ENCODE measurements at places on chromosomes 1 and 21.

- no peak for DNase-seq
Measured at GRCh38 chr1:51754666-51755065, 123.9 kb downstream of the NRDC start.

GRCh38 chr1:167674156-167674555 lies 44.1 kb downstream of the RCSD1 start:
- no peak for DNase-seq

DNA sequence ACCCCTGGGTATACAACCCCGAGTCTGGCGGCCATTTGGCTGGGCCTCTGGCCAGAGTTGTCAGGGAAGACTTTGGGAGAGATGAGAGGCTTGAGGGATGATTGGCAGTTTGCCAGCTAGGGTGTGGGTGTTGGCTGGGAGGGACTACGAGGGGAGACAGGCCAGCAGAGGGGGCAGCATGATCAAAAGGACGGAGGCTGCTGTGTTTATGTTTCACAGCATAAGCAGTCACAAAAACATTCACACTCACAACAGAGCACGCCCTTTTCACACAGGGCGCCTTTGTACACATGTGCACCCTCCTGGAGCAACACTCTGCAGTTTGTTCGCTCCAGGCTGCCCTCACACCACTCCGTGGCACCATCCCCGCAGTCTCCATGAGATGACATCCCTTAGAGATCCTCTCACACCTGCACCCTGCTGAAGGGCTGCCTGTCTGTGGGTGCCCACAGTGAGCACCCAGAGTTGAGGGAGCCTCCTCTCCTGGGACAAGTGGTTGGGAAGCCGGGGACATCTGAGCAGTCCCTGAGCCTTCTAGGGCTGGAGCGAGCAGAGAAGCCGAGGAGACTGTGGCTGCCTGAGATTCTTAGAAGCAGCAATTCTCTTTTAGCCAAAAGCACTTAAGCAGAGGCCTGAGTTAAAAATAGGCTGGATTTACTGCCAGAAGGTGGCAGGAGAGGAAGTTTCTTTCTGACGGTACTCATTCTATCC lies 15.4 kb downstream of the EFNA3 start:
- peak; percentile 23 for DNase-seq

- no peak for DNase-seq
Measured at GRCh38 chr1:244548558-244549115, 87.6 kb downstream of the CATSPERE start.

DNA sequence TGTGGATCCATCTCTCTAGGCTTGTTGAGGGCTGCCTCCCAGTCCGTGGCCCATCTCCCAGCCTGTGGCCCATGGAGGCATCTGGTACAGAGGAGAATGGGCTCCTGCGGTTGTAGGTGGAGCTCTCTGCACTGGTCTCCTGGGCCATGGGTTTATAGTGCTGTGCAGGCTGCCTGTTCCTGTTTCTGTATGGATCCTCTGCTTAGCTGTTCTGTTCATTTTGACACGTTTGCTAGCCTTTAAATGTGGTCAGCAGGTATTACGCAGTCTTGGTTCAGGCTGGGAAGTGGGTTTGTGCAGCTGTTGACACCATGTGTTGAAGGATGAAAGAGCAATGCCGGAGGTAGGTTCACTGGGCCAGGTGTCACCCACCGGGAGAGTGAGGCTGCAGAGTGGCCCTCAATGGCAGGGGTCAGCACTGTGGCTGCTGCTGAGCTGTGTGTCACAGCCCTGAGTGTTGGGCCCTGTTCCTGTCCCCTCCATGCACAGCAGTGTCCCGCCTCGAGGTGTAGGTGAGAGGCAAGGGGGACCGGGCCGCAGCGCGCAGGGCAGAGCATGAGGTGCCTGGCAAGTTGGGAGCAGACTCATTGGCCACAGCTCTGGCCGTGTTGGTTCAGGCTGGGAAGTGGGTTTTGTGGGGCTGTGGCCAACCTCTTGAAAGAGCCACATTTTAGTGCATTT lies 39.0 kb downstream of the SNAP47 start:
- no peak for DNase-seq

GRCh38 chr1:176925223-176925622 lies 239.3 kb downstream of the ASTN1 start:
- DNase-seq: no peak

- no peak for DNase-seq
Measured at GRCh38 chr1:14660801-14661200, 62.3 kb downstream of the KAZN start.

DNA sequence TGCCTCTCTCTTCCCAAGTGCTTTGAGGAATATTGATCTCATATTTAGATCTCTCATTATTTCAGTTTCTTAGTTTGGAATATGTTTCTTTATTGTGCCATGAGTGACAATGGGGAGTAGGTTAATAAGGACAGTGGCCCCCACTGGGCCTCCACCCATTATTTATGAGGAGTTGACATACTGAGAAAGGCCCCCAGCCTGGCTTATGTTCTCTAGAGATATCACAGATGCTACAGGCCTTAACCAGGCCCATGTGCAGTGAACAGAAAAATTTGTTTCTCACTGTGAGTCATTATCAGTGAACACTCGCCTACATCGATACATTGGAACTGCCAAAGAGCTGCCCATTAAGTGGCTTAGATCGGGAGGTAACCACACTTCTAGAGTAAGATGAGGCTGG lies 35.7 kb upstream of the SYT6 start:
- no peak for DNase-seq

DNA sequence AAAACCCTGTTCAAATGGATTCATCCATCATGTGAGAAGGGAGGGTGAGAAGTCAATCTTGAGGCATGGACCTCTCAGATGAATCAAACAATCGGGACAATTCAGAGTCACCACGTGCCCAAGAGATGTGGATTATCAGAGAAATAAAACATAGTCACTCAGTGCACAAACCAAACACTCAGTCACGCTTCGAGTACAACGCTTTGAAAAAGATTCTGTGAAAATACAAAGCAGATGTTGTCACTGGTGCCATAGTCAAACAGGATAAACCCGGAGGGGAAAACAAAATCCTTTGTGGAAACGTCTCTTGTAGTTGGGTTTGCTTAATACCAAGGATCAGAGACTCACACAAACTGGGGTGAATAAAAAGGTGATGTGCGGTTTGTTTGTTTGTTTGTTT lies 188.4 kb downstream of the RRAGC start:
- DNase-seq: no peak

GRCh38 chr1:245051349-245052221 lies 103.2 kb upstream of the KIF26B start:
- no peak for DNase-seq

DNA sequence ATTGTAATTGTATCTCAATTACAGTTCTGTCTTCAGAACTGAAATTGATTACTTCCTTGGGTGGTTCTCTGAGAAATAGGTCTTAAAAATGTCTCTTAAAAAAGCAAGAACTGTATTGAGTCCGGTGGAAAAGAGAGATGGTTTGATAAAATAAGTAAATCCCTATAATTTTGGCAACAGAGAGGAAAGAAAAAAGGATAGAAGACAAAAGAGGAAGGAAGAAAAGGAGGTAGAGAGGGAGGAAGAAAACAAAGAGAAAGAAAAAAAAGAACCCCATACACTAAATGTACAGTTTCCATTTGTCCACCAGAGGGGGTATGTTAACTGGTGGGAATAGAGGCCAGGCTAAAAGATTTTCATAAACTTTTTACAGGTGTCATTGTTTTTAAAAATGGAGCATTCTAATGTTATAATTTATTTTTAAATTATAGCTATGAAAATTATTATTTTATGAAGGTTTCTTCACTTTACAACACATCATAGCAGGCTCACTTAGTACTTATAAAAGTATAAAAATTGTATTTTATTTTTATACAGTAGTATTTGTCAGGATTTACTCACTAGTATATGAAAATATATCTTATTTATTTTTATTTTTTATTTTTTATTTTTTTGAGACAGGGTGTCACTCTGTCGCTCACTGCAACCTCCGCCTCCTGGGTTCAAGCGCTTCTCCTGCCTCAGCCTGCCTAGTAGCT lies 2.1 kb upstream of the UBE2T start:
- DNase-seq: peak; percentile 59

DNA sequence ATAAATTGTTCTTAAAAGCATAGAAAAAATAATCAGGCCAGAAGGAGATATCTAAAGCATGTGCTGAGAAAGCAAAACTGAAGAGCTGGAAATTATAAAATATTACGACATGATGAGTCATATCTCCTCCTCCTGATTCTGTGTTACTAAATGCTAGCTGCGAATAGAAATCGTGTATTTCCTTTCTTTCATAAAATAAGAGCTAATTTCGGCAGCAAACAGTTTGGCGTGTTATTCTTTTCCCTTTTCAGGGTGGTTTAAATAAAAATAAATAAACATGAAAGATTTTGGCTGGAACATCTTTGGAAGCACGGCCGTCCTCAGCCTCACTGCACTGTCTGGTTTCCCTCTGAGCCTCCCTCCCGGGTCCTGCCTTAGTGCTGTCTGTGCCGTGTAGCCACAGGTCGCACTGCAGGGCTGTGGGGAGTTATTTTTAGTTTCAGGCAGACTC lies 56.0 kb downstream of the ADARB1 start:
- no peak for DNase-seq

DNA sequence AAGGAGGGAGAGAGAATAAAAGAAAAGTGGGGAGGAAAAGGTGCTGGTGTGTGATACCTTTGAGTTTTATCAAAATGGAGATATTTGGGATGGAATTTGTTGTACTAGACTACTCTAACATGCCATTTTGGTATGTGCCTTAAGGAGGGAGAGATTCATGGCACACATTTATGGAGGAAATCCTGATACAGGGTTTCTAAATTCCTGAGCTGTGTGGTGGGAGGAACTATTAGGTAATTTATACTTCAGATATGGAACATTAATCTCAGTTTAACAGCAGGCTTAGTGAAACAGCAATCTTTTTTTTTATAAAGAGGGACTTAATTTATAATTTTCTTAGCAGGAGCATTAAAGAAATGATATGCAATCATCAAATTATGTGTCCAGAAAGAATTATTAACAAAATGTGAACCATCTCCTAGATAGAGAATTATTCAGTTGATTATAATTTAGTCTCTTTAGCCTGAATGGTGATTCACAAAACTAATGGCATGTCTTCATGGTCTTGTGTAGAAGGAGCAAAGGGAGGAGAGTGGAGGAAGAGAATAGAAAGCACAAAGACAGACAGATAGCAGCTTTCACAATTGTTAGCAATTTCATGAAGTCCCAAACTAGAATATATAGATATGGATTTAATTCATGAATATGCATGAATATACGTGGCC lies 301.6 kb downstream of the HLX start:
- DNase-seq: no peak

GRCh38 chr1:26986658-26987057 lies 6.8 kb upstream of the TRNP1 start:
- no peak for DNase-seq

DNA sequence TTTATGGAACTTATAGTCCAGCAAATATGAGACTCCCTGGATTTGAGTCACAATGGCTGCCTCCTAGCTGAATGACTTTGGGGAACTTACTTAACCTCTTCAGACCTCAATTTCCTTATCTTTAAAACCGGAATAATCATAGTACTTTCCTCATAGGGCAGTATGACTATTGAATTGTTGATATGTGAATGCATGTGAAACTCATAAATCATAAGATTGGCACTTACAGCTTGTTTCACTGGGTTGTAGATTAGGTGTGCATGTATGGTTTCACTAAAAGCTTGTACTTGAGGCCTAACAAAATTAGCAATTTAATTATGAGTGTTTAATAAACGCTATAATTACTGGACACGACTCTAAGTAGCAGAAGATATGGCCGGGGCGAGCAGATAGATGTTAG lies 72.5 kb downstream of the ST6GALNAC5 start:
- DNase-seq: no peak

- DNase-seq: no peak
Measured at GRCh38 chr1:204319027-204319426, 40.7 kb downstream of the PLEKHA6 start.

GRCh38 chr1:94858276-94858675 lies 38.1 kb downstream of the SLC44A3 start:
- DNase-seq: no peak

DNA sequence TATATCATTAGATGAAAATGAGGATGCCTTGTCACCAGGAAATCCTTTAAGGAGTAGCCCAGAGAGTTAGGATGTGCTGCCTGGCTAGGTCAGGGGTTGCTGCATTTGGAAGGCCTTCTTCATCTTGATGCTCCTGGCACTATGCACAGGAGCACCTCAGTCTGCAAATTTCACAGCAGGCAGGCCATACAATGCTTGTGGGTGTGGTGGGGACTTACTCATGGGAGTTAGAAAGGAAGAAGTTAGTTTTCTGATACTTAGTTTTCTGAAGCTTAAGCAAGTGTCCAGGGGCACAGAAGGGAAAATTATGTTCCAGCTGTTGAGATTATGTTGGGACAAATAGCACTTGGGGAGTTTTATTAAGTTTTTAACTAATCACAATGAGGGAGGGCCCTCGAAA lies 11.4 kb downstream of the HLX start:
- no peak for DNase-seq

- DNase-seq: no peak
Measured at GRCh38 chr1:51946300-51946699, 44.2 kb downstream of the RAB3B start.

DNA sequence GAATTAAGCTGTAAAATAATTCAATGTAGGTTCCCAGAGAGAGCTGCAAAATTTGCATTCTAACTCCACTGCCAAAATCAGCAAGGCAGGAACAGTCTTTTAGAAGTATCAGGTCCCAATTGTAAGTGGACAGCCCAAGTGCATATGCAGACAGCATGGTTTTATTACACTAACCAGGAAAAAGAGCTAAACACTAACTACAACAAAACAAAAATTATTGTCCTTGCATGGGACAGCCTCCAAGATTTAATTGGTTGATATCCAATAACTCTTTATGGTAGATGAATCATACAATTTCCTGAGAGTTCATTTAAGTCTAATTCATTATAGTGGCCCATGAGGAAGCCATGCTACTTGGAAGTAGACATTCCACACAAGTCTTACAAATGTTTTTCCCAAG lies 154.3 kb upstream of the ZNF648 start:
- DNase-seq: no peak

DNA sequence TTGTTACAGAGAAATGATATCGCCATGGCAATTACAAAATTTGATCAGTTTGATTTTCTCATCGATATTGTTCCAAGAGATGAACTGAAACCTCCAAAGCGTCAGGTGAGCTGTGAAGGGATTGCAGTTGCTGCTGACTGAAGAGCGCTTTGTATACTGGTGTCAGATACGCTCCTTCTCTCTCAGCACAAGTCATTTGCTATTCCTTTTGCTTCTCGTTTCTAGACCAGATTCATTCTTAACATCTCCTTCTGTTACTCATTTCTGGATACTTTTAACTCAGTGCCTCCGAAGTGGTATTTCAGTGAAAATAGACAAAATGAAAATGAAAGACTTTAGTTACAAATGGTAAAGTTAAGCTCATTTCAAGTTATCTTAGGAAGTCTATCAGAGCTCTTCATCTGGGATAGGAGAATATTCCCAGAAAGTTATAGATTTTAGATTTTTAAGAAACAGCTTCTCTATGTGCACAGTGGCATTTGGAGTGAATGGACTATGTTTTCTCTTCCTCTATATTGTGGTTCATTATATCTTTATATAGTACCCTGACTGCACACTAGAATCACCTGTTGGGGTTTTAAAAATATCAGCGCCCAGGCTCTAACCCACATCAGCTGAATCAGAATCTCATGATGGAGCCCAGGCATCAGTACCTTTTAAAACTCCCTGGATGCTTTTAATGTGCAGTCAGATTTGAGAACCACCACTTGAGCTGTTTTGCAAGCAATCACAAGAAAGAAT lies 30.3 kb upstream of the KCNQ4 start:
- DNase-seq: no peak
